ENCODE measurements at places on chromosomes 12 and 14.

GRCh38 chr12:124655698-124656516 lies 88.5 kb upstream of the NCOR2 start:
- DNase-seq, result no peak

GRCh38 chr12:59594943-59595500 lies 807 bp upstream of the SLC16A7 start:
- DNase-seq, result no peak

- no peak for DNase-seq
Measured at GRCh38 chr14:95039993-95040348, 117.4 kb downstream of the DICER1 start.

DNA sequence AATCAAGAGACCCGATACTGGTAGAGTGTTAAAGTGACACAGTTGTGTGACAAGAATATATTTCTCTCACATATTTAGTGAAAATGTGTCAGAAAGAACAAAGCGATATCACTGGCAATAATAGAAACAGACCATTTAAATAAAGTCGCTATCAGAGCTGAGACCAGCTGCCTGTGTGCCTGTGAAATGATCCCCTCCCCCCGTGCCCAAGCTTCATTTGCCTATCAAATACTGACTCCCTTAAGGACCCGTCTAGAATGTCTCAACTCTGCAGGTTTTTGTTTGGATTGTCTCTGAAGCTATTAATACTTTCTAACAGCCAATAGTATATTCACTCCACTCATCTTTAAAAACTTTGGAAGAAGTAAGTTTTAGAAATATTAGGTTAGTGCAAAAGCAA lies 98.9 kb downstream of the EGLN3 start:
- DNase-seq, result no peak

DNA sequence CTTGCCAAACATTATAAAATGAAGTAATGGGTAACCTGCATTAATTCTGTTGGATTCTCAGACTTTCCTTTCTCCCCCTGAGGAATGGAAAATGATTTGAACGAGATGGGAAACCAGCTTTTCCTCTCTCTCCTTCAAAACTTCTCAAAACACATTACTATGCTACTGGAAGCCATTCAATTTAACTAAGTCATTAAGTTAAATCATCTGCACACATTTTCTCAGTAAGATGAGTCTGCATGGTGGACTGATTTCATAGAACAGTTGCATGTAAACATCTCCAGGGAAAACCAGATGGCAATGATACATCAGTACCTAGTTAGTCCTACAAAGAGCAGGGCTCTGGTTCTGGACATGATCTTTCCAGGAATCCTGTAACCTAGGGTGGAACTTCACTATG lies 59.9 kb downstream of the BMP4 start:
- DNase-seq, result no peak

DNA sequence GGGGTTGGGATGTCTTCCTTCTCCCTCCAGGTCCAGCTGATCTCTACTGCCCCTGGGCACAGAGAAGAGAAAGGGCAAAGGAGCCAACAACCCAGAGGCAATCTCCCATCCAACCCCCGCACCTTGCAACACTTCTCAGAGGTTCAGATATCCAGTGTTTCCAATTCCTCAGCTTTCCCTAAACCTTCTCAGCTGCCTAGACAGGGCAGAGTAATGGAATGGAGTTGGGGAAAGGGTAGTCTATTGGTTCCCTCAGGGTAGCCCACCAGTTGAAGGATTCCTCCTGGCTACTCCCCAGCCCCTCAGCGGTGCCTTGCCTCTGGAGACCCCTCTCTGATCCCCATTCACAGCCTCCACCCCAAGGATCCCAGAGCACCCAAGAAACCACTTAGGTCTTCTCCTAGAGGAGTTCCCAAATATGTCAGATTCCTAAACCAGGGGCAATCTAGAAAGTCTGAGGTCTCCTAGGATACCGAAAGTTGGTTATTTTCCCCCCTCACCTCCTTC lies 537 bp downstream of the NFE2 start:
- no peak for DNase-seq

DNA sequence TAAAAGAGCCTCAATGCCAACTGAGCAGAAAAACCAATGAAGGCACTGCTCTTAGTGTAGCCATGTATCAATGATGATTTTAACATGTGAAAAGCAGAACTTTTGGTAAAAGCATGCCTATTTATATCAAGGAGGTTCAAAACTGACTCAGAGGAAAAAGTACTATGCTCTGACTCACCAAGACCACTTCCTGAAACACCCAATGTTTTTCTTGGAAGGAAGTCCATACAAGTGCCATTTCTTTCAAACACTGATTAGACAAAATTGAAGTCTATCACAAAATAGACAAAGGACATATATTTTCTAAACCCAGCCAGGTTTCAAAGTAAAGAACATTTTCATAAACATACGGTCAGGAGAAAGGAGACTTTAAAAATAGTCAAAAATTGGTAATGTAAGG lies 88.6 kb downstream of the EPS8 start:
- DNase-seq, result no peak

- DNase-seq, result no peak
Measured at GRCh38 chr12:7282844-7283243, 21.0 kb upstream of the ACSM4 start.

- DNase-seq, result no peak
Measured at GRCh38 chr14:64875350-64875749, 4.4 kb downstream of the SPTB start.

- DNase-seq, result no peak
Measured at GRCh38 chr12:87870061-87870460, 159.1 kb downstream of the C12orf50 start.

DNA sequence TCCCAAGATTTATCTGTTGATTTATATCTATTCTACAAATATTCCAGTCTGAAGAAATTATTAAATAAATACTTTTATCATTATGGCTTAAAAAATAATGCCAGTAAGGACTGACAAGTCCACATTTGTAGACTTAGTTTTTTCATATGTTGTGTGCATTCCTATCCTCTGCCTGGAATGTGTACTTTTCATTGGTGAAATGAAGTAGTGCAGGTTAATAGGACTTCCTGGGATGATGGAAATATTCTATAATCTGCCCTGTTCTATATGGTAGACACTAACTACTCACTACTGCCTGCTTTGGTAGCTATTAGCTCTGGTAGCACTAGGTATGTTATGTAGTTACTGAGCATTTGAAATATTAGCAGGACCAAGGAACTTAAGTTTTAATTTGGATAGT lies 86.7 kb downstream of the PCNX1 start:
- DNase-seq, result no peak

GRCh38 chr12:115273456-115273855 lies 589.5 kb upstream of the TBX3 start:
- no peak for DNase-seq

DNA sequence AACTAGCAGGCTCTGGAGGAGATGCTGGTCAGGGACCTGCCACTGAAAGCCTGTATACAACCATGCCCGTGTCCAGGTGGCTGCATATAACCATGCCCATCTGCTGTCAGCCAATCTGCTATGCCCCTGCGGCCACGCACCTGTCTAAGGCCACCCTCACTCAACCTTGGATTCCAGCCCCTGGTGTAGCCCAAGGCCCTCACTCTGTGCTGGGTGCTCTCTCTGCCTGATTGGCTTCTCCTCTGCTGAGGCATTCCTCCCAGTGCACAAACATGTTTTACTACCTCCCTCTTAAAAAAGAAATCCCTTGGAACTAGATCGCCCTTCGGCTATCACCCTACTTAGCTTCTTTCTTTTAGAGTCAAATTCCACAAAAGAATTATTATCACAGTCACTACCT lies 45.5 kb downstream of the ZFP36L1 start:
- no peak for DNase-seq

DNA sequence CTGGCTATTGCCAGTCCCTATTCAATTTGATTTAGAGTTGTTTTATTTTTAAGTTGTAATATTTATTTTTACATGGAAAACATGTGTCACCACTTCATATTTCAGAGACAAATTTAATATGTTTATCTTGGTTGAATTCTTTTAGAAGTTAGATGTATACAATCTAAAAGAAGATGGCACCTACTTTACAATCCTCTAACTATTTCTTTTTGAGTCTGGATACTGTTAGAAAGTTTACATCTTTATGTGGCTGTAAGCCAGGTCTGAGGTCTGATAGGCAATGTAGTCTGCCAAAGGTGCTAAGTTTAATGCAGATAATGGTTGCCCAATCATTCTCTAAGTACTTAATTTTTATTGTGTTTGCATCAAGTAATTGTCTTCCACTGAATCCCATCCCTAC lies 7.2 kb upstream of the LMO3 start:
- no peak for DNase-seq

DNA sequence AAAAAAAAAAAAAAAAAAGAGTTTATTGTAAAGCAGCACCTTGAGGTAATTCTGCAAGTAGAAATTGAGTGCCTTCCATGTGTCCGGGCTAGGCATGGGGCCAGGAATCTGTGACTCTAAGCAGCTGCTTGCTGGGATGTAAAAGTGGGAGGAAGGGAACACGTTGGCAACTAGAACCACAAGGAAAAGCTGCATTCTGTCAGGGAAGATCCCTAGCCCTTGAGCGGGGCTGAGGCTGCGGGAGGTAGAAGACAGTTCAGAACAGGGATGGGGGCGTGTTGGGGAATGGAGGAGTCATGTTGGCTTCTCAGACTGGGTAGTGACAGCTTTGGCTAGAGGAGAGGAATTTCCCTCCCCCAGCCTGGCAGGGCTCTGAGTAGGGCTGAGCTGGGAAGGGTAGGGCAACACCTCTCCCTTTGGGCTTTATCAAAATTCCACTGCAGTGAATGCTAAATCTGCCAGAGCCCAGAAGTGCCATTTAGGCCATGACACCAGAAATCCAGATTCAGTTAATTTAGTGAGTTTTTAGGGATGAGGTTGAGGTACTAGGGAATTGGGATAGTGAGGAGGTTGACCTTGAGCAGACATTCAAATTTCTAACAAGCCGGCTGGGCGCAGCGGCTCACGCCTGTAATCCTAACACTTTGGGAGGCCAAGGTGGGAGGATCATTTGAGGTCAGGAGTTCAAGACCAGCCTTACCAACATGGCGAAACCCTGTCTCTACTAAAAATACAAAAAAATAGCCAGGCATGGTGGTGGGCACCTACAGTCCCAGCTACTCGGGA lies 3.4 kb upstream of the TRAFD1 start:
- no peak for DNase-seq

- DNase-seq, result no peak
Measured at GRCh38 chr12:41966001-41966400, 178.7 kb downstream of the GXYLT1 start.

- DNase-seq, result no peak
Measured at GRCh38 chr14:102795060-102795925, 18.0 kb downstream of the TRAF3 start.

GRCh38 chr14:99794151-99794780 lies 1.1 kb downstream of the EML1 start:
- DNase-seq, result no peak

GRCh38 chr12:63802012-63802608 lies 22.4 kb downstream of the RXYLT1 start:
- DNase-seq, result no peak

DNA sequence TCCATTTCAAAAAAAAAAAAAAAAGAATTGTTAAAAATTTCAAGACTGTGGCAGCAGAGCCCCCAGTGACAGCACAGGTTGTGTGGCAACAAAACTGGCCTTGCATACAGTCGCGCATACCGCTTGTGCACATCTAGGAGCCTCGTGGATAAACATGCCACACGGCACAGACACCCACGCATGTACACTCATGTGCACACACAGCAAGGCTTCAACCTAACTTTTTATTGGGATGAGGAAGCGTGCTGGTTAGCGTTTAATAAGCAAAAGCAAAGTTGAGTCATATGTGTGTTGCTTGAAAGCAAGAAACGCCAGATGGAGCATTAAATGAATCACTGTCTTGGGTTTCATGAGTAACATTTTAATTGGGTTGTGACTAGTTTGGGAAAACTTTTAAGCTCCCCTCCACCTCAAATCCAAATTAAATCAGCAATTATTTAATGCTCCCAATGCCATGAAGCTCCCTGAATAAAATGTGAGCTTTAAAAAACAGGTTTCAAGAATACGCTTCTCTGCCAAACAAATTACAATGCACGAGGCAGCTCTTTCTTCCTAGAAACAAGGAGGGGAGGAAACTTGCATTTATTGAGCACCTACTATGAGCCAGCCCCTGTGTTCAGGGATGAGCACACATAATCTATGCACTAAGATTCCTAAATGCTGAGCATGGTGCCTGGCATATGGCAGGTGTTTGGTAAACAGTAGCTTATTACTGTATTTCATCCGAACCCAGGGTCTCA lies 35.7 kb upstream of the EML1 start:
- DNase-seq, result no peak

DNA sequence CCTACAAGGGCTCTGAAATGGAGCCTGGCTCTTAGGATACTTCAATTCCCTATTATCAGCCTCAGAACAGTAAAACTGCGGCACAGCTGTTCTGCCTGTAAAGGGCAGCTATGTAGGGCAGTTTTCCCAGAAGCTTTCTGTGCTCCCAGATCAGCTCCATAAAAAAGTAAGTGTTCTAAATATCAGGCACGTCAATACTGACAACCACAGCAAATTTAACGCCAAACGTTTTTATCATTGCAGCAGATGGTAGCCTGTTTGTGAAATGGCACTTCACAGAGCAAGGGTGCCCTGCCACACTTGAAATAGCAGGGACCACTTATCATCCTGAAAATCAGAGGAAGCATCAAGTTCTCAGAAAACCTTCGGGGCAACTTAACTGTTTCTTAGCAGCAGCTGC lies 54.8 kb upstream of the PTHLH start:
- no peak for DNase-seq

GRCh38 chr12:63982604-63983295 lies 138.2 kb downstream of the SRGAP1 start:
- DNase-seq, result no peak

DNA sequence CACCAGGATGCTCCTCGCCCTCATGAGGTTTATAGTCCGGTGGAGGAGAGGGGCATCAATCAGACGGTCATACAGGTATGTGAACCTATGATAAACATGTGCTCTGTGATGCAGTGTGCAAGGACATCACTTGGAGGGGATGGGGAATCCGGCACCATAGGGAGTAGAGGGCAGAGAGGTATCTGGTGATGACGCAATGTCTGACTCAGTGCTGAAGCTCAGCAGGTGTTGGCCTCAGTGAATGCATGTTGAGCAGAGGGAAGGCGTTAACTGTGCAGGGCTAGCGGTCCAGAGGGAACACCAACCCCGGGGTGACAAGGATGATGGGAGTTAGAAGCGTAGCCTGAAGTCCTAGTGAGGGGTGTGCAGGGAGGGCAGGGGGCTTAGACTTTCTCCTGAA lies 200.9 kb downstream of the TMEM132C start:
- DNase-seq, result no peak

DNA sequence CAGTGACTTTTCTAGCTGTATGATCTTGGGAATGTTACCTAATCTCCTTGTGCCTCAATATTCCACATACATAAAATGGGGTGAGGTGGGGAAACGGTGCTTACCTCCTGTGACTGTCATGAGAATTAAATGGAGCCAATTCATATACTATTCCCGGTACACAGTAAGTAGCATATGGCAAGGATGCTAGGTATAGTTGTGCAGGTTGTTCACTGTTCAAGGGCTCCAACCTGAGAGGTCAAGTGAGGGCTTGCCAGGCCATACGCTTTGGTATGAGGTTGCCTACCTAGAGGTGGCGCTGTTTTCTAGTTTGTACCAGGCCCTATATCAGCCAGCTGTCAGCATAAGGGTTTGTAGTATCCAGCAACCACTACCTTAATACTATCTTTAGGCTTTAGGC lies 3.6 kb upstream of the BATF start:
- DNase-seq, result no peak

GRCh38 chr12:110102255-110102654 lies 21.9 kb upstream of the IFT81 start:
- no peak for DNase-seq

GRCh38 chr12:97552410-97553121 lies 90.0 kb downstream of the RMST start:
- DNase-seq, result no peak

GRCh38 chr12:52215587-52216031 lies 17.4 kb upstream of the KRT7 start:
- no peak for DNase-seq

- DNase-seq, result no peak
Measured at GRCh38 chr12:63129927-63130326, 21.1 kb downstream of the AVPR1A start.

Measured in cortex of kidney (tissue), 1 donor.